ENCODE measurements at places on chromosomes 5 and 9.

DNA sequence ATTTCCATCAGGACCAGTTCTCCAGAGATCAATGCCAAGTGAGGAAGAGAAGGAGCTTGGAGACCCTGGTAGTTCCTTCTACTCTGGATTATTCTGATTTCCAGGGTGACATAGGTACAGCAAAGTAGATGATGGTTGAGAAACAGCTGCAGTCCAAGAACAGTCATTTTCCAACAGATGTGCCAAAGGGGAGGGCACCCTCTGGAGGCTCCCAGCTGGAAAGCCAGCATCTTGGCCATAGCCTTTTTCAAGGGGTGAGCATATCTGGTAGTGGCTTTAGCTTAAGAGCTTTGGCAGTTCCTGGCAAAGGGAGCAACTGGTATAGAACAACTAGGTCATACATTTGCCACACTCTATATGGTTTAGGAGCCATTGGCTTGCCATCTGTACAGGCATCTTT lies 492.7 kb downstream of the RASEF start:
- no peak for DNase-seq

- DNase-seq: no peak
Measured at GRCh38 chr5:175765858-175766257, 105.5 kb upstream of the CPLX2 start.

GRCh38 chr9:70093095-70093494 lies 49.4 kb downstream of the MAMDC2 start:
- DNase-seq: no peak

- DNase-seq: no peak
Measured at GRCh38 chr5:7794823-7795222, 56.1 kb downstream of the CFAP90 start.

DNA sequence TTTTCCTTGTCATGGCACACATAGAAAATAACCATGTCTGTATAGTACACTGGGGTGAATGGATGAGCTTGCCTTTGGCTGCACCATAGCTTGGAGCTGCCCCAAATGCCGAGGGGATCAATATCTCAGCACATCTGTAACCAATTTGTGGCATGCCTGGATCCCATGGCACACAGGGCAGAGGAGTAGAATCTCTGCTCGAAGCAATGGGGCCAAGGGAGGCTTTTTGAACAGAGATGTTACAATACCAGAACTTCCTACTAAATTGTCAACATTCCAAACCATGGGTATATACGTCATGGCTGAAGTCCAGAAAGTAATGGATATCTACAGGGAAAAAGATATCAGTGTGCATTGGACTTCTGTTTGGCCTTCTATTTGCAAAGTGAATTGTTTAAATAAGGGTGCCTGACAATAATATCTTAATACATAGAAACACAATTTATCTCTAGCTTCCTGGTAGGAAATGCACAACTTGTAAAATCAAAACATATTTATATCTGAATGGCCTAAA lies 39.0 kb downstream of the ESM1 start:
- no peak for DNase-seq

DNA sequence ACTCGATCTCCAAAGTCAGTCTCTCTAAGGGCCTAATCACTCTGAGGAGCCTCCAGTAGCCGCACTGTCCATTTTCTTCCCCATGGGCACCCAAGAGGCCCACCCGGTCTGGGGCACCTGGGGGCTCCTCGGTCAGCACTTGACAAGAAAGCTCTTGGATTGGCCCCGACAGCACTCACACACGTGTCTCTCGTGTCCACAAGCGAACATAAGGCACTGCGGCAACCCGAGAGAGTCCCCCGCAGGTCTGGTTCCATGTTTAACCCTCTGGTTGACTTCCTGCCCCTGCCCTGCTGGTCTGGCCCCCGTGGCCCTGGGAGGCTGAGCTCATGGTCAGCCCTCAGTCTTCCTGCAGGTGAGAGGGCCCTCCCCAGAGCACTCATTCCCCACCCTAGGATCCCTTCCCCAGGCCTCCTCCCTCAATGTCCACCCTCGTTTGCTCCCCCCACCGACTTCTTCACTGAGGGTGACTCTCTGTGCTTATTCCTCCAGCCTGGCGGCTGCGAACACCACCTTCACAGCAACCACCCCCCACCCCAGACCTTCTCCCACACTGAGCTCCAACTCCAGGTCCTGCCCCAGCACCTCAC lies 16.3 kb upstream of the LRRC14B start:
- DNase-seq: no peak

- no peak for DNase-seq
Measured at GRCh38 chr9:35522187-35522586, 32.3 kb downstream of the RUSC2 start.

Data from CD4-positive, alpha-beta T cell treated with Interleukin-17A for 4 hours (primary cell).